ENCODE measurements at places on chromosomes 13 and 19.

DNA sequence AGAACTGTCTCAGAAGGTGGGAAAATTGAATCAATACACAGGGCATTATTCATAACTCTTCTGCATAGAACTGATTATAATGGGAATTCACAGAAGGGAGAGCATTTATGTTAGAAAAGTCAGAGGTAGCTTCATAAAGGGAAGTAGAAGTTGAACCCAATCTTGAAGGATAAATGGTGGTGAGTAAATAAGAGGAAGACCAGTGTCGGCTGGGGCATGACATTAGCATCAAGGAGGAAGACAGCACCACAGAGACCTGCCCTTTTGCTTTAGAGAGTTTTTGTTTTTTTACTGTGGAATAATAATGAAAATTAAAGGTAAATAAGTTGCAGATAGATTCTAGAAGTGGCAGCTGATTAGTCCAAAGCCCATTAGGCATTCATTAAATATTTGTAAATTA lies 21.9 kb downstream of the CDC16 start:
- DNase-seq: no peak

- no peak for DNase-seq
Observed at GRCh38 chr19:8141726-8142512, 7.5 kb downstream of the FBN3 start.

- peak; percentile 76 for DNase-seq
Observed at GRCh38 chr19:3034656-3035541, 5.8 kb upstream of the TLE2 start.

DNA sequence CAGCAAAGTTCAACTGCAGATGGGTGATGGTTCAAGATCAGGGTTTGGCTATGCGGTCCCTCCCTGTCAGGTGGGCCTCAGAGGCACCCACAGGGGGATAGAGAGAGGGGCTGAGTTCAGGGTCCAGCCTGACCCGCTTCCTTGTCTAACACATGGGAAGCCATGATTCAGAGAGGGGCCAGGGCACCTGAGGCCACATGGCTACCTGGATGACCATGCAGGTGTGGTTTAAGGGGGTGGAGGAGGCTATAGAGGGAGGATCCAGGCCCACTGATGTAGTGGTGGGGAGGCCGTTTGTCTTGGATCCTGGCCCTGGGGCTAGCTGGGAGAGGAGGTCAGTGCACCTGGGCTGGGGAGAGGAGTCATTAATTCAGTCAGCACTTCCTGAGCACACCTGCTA lies 56.7 kb downstream of the ZNF536 start:
- no peak for DNase-seq

- no peak for DNase-seq
Observed at GRCh38 chr13:107370015-107370785, 802.3 kb upstream of the ARGLU1 start.

- DNase-seq: peak; percentile 50
Observed at GRCh38 chr13:96958286-96958891, 35.9 kb downstream of the OXGR1 start.

GRCh38 chr13:44259045-44260027 lies 114.3 kb upstream of the SERP2 start:
- DNase-seq: no peak

GRCh38 chr19:49436381-49437017 lies 4.8 kb downstream of the SLC17A7 start:
- peak; percentile 89 for DNase-seq

DNA sequence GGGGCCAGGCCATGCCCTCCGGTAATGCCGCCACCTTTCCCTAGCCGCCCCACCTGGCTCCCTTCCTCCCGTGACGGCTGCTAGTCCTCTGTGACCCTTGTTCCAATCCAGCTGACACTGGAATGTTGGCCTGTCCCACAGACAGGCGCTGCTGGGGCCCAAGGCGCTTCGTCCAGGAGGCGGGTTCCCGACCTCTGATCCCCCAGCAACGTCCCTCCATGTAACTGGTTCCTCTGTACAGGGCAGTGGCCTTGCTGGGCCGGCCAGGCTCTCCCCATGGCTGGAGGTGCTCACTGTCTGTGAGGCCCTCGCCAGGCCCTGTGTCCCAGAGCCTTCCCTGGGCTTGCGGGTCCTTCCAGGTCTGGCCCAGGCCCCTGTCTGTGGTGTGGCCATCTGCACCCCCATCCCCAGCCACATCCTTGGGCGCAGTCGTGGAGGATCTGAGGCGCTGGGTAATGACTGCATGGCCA lies 6.8 kb upstream of the GRIN3B start:
- no peak for DNase-seq

GRCh38 chr19:9427941-9428340 lies 7.4 kb downstream of the ZNF266 start:
- peak; percentile 52 for DNase-seq

GRCh38 chr19:51490676-51491075 lies 10.9 kb downstream of the SIGLEC12 start:
- DNase-seq: no peak

DNA sequence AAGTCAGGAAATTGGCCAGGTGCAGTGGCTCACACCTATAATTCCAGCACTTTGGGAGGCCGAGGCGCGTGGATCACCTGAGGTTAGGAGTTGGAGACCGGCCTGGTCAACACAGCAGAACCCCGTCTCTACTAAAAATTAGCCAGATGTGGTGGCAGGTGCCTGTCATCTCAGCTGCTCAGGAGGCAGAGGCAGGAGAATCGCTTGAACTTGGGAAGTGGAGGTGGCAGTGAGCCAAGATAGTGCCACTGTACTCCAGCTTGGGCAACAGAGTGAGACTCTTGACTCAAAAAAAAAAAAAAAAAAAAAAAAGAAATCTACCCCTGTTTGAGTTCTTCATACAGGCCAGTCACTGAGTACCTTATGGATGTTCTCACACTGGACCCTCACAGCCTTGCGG lies 42.0 kb downstream of the SLC15A1 start:
- DNase-seq: no peak

GRCh38 chr19:49133621-49134454 lies 14.5 kb downstream of the PPFIA3 start:
- peak; percentile 48 for DNase-seq

DNA sequence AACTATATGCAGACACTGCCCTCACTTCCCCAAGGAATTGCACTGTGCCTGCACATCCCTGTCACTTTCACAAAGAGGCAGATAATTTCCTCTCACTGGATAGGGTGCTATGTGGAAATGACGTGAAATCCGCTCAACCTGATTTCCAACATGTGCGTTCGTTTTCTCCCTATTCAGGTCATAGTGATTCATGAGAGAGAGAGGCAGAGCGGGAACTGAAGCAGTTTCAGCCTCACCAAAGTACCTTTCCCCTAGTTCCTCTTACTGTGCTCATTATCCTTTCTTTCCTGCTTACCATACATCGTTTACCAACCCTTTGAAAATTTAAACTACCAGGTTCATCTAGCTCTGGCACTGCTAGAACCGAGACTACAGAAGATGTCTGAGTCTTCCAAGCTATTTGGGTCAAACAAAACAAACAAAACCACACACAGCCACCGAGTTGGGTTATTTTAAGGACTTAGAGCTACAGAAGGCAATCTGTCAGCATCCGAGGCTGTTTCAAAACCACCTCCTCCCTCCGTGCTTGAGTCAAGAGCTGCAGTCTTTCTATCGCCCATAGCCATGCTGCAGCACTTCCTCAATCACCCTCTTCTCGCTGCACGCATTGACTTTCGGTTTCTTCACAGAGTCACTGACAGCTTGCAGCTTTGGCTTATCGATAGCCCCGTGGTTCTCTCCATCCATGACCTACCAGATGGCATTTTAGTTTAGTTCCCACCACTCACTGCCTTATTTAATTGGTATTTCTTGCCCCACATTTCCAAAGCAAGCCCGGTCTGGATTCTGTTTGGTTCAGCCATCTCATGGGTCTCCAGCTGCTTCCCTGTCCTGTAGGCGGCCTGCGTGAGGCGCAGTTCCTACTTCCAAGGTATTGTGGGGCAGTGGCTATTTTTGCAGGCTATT lies 1395.8 kb downstream of the EFNB2 start:
- no peak for DNase-seq

DNA sequence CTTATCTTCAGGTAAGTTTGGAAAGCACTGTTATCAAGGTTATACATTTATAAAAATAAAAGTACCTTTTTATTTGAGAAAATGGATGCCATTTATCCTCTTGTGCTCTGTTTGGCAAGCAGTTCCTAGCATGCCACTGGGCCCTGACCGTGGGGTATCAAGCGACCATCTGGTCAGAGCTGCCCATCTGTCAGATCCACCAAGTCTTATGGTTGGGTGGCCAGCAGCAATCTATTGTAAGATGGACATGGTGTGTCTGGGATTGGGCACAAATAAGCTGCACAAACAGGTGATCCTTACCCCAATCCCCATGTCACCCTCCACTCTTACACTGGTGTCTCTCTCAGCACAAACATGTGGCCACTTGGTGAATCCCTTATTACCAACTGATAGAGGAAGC lies 178.5 kb downstream of the DLEU7 start:
- no peak for DNase-seq

DNA sequence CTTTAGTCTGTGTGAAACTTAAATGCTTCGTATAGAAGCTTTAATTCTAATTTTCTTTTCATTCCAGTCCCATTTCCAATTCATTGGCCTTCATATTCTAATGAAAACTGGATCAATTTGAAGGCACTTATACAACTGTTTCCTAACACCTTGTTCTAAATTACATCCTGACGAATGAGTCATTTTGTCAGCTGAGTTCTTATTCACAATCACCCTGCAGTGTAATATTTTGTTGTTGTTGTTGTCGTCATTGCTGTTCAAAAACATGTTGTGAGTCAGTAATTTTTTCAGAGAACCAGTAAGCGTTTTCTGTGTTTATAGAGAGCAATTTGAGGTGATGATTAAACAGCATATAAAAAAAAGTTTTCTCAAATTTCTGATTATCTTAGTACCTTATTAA lies 290.0 kb downstream of the PCDH9 start:
- no peak for DNase-seq

GRCh38 chr19:1468821-1469254 lies 10.2 kb downstream of the C19orf25 start:
- DNase-seq: no peak

- DNase-seq: no peak
Observed at GRCh38 chr13:41460930-41461329, 3.6 kb downstream of the RGCC start.

DNA sequence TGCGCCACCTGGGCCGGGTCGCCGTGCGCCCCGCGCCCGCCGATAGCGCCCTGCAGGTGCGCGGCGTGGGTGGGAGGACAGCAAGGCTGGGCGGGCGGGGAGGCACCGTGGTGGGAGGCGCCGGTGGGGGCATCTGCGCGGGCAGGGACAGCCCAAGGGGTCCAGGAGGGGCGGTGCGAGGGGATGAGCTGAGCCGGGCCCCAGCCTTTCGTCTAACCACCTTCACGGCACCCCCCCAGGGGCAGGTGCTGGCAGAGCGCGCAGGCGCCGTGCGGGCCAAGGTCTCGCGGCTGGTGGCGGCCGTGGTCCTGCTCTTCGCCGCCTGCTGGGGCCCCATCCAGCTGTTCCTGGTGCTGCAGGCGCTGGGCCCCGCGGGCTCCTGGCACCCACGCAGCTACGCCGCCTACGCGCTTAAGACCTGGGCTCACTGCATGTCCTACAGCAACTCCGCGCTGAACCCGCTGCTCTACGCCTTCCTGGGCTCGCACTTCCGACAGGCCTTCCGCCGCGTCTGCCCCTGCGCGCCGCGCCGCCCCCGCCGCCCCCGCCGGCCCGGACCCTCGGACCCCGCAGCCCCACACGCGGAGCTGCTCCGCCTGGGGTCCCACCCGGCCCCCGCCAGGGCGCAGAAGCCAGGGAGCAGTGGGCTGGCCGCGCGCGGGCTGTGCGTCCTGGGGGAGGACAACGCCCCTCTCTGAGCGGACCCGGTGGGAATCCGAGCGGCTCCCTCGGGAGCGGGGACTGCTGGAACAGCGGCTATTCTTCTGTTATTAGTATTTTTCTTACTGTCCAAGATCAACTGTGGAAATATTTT lies 3.1 kb downstream of the KISS1R start:
- DNase-seq: no peak

DNA sequence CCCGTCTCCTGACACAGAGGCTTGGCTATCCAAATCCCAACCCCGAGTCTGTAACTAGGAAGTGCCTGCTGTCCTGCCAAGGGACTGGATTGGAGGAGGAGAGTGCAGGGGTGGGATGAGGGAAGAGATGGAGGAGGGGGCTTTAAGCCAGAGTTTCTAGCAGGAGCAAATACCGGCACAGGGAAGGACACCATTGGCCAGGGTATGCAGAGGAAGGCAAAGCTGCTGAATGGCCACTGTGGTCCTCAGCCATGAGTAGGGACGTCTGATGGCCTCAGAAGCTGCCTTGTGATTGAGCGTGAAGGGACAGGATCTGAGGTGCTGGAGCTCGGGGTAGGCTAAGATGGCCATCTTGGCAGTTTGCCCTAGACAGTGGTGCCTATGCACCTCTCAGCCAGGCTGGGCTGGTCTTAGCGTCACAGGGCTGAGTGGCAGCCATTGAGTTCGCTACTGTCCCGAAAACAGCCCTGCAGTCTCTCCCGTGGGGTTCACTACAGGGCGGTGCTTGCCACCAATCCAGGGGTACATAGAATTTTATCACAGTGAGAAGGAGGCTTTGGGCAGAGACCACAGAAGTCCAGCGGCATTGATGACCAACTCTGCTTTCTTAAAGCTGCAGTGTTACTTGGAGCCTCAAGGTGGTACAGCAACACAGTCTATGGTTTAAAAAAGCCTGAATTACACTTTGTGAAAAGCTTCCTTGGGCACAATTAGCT lies 61.8 kb downstream of the AKAP11 start:
- peak; percentile 73 for DNase-seq

DNA sequence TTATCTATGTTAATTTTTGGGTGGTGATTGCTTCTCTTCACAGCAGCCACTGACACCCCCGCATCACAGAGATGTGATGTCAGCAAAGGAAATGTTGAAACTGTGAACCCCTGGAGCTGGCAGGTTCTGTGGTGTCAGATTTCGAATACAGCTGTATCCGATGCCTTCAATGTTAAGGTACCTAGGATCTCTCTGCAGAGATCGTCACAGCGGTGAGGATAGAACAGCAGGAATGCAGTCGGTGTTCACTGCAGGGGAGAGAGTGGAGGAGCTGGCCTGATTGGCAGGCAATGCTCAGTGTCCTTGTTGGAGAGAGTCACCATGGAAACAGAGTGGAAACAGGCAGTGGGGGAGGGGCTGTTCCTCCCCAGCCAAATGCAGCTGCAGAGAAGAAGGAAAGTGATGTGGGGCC lies 79.5 kb upstream of the ZNF835 start:
- DNase-seq: peak; percentile 94

DNA sequence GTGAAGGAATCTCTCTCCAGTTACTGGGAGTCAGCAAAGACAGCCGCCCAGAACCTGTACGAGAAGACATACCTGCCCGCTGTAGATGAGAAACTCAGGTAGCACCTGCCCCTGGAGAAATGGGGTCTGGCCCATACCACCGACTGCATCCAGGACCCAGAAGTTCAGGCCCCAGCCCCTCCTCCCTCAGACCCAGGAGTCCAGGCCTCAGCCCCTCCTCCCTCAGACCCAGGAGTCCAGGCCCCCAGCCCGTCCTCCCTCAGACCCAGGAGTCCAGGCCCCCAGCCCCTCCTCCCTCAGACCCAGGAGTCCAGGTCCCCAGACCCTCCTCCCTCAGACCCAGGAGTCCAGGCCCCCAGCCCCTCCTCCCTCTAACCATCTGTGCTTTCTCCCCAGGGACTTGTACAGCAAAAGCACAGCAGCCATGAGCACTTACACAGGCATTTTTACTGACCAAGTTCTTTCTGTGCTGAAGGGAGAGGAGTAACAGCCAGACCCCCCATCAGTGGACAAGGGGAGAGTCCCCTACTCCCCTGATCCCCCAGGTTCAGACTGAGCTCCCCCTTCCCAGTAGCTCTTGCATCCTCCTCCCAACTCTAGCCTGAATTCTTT lies 3.0 kb downstream of the APOC2 start:
- no peak for DNase-seq
